RPMI7951 (cell line): ENCODE measurements at places on chromosomes 6 and 20.

GRCh38 chr6:108251252-108251651, 9.6 kb downstream of the SNX3 start:
- no peak for DNase-seq

DNA sequence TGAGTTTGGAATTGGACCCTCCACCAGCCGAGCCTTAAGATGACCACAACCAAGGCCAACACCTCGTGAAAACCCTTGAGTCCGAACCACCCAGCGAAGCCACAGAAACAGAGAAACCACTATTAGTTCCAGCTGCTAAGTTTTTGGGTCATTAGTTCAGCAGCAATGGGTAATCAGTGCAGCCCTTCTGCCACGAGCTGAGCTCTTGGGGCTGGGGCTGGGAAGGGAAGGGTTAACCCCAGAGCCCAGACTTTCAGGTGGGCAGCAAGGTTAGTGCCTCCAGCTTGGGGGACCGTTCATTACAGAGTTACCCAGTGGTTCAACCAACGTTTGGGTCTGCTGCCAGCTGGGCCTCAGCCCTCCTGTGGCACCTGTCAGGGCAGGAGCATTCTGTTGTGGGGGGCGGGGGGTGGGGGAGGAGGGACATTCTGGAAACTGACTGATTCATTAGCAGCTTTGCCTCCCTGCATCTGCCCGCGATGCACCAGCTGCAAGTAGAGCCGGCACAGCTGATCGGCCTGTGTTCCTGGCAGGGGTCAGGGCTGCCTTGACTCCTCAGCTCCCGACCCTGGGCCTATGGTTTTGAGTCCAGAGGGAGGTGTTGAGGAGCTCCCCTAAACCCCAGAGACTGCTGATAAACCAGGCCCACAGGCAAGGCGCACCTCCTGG, 52.7 kb downstream of the TGM2 start:
- no peak for DNase-seq

DNA sequence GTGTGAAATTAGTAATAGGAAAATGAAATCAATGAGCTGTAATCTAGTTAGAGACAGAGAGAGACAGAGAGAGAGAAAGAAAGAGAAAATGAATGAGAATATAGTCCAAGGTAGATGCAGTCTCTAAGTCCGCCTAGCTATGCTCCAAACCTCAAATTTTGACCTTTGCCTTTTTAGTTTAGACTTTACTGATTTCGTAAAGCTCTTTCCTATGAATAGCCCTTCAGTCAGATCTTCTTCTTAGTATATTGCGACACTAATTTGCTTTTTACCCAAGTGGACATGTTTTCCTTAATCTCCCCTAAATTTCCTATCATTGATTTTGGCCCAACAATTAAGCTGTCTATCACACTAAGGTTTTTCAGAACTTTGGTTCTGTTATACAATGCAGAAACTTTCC, 49.5 kb downstream of the TFAP2D start:
- no peak for DNase-seq

GRCh38 chr20:35191419-35192117, 19.7 kb downstream of the PROCR start:
- DNase-seq = no peak
